ENCODE measurements at places on chromosomes 7 and 10.

GRCh38 chr7:66505531-66506451 is 122.9 kb upstream of the KCTD7 start:
- no peak for DNase-seq

GRCh38 chr7:134856691-134857090 is 77.3 kb downstream of the CALD1 start:
- no peak for DNase-seq

DNA sequence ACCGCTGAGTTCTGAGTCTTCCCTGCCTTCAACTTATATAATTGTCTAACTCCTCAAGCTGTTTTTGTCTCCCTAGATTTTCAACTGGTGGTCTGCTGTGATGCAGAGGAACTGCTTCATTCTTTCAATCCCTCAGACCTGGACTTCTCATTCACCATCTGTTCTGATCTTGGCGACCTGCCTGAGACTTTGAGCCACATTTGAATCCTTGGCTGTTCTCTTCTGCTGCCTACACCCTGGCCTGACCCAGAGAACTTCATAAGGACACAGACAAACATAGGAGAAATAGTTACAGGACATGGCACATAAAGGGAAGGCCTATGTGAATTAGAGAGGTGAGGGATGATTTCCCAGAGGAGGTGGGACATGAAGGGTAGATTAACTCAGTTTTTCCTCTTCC is 326.7 kb downstream of the PTEN start:
- no peak for DNase-seq

DNA sequence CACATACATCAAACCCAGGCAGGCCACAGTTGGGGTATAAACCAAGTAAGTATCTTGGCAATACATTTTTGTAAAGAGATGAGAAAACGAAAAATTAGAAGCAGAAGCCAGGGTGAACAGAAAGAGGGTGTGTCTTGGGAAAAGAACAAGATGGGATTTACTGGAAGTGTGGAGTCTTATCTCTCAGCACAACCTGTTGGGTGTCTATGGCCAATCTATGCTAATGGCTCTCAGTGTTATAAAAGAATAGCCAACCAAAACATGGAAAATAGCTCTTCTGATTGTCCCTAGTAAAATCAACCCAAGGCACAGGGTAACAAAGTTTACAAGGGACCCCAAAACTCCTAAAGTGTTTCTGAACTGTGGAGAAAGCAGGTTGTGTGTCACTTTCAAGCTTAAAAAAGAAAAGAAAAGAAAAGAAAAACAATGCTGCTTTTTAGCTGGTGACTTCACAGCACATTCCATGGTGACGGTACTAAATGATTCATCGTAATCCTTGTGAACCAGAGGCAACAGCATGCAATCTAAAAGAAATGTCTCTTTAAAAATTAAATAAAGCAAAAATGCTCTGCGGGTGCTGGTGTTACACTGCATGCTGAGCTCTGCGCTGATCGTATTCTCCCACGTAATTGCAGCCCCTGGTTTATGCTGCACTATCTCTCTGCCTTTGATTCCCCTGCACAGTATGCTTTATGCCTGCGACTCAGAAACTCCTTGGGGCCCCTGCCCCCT is 100.8 kb downstream of the C10orf90 start:
- DNase-seq, result no peak

GRCh38 chr7:142798451-142799436 is 28.0 kb downstream of the PRSS2 start:
- no peak for DNase-seq
